DMS153 (cell line): ENCODE measurements at places on chromosomes 11 and 22.

DNA sequence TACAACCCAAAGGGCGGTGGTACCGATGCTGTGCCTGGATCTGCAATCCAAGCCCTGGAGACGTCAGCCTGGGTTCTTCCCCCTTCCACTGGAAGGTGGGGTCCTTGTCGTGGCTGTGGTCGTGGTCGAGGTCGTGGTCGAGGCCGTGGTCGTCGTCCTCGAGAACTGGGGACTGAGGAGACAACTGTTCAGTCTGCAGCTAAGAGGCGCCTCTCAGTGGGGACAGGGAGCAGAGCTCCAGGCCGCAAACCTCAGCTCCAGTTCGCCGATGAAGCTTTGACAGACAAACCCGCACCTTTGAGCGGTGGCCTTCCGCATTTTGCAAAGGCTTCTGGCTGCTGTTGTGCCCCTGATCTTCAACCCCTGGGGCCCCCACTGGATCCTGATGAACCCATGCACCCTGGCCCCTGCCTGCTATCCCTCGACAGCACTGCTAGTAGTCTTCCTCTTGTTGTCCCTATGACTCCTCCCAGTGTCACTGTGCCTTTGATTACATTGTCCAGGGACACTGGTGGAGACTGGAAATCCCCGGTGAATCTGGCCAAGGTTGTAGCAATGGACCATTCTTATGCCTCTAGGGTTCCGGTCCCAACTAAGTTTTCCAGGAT, 1.5 kb downstream of the KDM4F start:
- DNase-seq: no peak

DNA sequence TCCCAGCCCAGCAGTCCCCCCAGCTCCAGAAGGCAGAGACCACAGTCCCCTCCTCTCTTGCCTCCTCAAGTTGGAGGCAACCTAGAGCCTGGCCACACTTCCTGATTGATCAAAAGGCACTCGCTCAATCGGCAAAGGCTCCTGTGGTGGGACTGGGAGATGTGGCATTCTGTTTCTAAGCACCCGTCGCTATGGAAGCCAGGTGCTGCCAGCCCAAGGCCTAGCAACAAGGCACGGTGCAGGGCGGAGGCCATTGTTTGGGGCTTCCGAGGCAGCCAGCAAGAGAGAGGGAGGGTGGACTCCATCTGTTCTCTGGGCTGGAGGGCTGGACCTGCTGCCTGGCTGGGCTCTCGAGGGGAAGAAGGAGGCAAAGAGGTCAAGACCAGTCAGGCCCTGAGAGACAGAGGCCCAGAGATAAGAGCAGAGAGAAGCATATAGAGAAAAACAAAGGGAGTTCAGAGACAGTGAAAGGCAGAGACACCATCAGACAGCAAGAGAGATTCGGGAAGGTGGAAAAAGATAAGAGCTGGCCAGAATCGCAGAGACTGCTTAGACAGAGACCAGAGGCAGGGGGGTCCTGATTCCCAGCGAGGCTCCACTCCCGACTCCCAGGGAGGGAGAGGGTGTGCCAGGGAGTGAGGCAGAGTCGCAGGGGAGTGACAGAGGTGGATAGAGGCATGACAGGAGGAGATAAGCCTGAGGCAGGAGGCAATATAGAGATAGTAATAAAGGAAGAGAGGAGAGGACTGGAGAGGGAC, 21.2 kb downstream of the PDE2A start:
- peak; percentile 90 for DNase-seq

DNA sequence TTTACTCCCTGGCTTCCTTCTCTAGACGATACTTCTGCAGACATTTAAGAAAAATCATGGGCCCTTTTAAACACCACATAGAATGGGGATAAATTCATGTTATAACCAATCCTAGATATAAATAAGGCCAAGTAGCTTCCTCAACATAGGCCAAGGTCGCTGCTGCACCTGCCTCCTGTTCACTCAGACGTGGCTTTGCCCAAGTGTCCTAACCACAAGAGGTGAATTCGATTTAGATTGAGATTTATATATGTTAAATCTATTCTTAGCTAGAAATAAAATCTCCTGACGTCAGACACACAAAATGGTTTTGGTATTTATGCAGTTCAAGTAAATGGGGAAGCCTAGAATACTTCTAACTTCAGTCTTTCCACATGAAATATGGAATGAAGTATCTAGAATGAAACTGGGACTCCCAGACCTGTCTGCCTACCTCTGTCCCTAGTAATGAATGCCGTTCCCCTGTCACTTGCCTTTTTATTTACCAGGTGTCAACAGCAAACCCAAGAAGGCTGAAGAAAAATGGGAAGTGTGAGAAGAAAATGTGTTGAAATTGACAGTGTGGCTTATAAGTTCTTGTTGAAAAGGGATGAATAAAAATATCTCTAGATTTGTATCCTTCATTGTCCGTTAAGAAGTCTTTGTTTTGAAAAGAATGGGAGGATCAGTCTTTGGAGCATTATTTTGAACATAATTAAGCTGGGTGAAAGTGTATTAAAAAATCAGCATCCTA, 131.8 kb downstream of the HIPK3 start:
- no peak for DNase-seq

GRCh38 chr22:29855611-29856181, 17.6 kb upstream of the ASCC2 start:
- DNase-seq: no peak

DNA sequence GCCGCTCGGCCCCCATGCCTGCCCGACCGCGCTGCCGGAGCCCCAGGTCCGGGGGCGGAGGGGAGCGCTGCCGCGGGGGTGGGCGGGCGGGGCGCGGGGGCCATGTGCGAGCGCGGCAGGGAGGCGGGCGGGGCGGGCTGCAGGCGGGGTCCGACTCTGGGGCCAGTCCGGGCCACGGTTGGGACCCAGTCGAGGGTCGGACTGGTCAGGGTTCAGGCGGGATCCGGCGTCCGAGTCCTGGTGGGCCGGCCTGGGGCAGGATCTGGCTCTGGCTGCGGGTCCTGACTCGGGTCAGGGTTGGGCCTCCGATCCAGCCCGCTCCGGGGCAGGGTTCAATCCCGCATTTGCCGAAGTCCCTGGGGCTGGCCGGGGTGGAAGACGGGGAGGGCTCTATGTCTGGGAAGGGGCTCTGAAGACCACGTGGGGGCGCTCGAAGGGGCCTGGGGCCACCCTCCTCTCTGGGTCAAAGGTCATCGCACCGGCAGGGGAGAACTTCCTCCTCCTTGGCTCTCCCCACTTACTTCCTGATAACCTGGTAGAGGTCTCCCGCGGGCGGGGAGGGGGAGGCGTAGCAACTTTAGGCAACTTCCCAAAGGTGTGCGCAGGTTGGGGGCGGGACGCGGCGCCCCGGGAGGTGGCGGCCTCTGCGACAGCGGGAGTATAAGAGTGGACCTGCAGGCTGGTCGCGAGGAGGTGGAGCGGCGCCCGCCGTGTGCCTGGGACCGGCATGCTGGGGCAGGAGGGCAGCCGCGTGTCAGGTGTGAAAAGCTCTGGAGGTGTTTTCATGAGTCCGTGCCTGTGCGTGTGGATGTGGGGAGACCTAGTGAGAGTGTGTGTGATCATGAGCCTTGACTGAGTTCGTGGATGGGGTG, 603 bp downstream of the ESRRA start:
- DNase-seq: peak; percentile 25

- no peak for DNase-seq
Measured at GRCh38 chr22:26460202-26460601, 23.4 kb downstream of the HPS4 start.
